CD8-positive, alpha-beta T cell (primary cell): ENCODE measurements at places on chromosomes 2 and 18. TPM values are rescaled to one million over a fixed set of nuclear protein-coding genes. Genes with fewer than 3 reads are reported as not detected.

DNA sequence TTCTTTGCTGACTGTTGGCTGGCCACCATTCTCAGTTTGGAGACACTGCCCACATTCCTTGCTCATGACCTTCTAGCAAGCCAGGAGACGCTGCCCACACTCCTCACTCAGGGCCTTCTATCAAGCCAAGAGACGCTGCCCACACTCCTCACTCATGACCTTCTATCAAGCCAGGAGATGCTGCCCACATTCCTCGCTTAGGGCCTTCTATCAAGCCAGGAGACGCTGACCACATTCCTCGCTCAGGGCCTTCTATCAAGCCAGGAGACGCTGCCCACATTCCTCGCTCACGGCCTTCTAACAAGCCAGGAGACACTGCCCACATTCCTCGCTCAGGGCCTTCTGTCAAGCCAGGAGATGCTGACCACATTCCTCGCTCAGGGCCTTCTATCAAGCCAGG lies 131.3 kb upstream of the CBLN2 start:
- DNase-seq, result no peak

GRCh38 chr2:42795841-42796301 lies 3.5 kb upstream of the HAAO start:
- DNase-seq, result no peak

- no peak for DNase-seq
Observed at GRCh38 chr18:49814147-49814499, 790 bp upstream of the ACAA2 start.

GRCh38 chr2:50491541-50492476 lies 540.1 kb downstream of the NRXN1 start:
- peak; percentile 21 for DNase-seq

DNA sequence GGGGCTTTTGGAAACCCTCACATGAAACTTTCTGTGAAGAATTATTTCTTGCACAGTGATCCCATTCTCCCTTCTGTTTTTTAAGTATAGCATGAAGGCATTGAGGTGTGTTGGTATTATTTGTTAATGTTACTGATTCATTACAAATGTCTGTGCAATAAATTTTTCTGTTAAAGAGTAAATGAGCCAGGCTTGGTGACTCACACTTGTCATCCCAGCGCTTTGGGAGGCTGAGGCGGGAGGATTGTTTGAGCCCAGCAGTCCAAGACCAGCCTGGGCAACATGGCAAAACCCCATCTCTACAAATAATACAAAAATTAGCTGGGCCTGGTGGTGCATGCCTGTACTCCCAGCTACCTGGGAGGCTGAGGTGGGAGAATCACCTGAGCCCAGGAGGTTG lies 87.8 kb downstream of the KCTD18 start:
- DNase-seq, result no peak

GRCh38 chr2:143128681-143129580 lies at the start of gene ARHGAP15:
Gene ARHGAP15 (plus strand): TSS chr2:143129419.
- DNase-seq, result peak; percentile 70

DNA sequence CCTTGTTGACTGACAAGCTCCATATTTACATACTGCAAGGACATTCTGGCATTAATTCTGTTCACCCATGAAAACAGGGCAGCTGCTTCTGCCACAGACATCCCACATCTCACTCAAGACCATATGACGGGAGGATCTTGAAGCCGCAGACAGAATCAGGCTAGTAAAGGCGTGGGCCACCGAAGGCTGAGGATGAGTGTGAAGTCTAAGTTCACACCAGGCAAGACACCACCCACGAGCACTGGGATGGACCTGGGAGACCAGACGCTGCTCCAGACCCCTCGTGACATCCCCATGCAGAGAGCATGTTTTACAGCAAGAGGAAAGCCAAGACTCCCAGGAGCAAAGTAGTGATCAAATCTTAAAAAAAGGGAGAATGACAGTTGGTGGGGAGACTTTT lies 3.2 kb downstream of the FHL2 start:
- no peak for DNase-seq

GRCh38 chr2:157898591-157898996 lies 22.5 kb upstream of the ACVR1 start:
- DNase-seq, result peak; percentile 51

DNA sequence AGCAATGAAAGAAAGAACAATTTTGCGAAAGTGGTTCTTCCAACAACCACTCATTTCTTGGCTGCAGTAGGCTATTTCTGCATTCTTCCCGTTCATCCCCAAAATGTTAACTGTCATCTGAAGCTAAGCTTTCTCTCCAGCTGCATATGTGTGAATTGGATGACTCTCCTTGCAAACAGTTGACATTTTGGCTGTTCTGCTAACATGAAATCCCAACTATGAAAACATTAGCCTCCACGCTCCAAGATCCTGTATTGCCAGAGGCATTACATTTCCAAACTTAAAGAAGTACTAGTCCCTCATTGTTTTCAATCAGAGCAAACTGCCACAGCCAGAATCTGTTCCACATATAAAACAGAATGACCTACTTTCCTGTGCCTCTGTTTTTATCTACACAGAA lies 88.5 kb downstream of the TGIF1 start:
- no peak for DNase-seq

GRCh38 chr18:48124857-48125626 lies 194.6 kb upstream of the SMAD2 start:
- no peak for DNase-seq

DNA sequence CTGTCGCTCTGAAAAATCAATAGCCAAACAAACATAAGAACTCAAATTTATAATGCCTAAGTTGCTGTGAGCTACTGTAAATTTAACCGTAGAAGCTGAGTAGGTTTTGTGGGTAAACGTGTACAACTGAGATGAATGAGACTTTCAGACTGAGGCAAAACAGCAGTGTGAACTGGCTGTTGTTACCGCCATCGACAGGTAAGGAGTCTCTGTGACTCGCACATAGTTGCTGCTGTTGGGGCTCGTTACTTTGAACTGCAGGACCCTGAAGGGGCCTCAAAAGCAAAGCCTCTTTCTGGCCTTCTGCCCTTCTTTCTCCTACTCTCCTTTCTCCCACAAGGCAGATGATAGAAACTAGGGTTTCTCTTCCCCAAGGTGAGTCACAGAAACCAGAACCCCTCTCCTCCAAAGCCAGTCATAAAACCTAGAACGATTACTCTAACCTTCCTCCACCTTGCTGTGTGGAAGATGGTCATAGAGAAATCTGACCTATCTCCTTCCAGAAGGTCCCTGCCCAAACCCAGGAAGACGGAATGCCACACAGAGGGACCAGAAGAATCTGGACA lies 101.2 kb downstream of the DLGAP1 start:
- no peak for DNase-seq

GRCh38 chr2:96604104-96604503 lies 34.0 kb downstream of the KANSL3 start:
- no peak for DNase-seq

DNA sequence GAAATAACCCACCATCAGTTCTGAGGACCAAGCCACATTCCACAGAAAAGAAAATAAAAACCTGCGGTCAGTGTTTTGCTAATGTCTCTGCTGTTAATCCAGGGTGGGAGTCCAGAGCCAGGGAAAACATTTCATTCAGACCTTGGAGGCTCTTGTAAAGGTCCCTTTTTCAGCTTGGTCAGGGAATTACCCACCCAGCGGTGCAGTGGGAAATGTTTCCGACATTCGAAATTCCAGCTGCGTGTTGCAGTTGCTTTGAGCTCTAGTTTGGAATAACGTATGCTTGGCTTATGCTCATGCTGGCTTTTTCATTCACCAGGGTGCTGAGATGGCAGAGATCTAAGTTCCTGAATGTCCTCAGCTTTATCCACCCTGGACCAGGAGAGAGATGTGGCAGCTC lies 219.1 kb downstream of the TRIB2 start:
- no peak for DNase-seq

DNA sequence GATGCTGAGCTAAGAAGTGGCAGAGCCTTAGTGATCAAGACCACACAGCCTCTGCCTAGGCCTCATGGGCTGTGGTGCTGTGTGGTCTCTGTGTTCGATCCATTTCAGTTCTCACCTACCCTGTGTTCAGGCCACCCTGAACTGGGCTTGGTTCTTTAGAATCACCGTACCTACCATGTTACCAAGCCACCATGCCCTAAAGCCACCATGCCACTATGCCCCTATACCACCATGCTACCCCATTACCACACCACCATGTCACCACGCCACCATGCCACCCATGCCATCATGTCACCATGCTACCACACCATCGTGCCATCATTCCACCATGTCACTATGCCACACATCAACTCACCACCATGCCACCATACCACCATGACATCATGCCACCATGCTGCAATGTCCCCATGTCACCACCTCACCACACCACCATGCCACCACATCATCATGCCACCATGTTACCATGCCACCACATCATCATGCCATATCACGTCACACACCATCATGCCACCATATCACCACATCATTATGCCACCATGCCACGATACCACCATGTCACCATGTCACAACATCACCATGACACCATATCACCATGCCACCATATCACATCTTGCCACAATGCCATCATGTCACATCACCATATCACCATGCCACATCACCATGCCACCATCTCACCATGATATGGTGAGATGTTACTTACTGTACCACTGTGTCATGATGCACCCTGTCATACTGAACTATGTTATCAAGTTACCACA lies 191.0 kb upstream of the ARL4C start:
- DNase-seq, result no peak

GRCh38 chr18:59063300-59063906 lies 76.3 kb upstream of the SEC11C start:
- no peak for DNase-seq

DNA sequence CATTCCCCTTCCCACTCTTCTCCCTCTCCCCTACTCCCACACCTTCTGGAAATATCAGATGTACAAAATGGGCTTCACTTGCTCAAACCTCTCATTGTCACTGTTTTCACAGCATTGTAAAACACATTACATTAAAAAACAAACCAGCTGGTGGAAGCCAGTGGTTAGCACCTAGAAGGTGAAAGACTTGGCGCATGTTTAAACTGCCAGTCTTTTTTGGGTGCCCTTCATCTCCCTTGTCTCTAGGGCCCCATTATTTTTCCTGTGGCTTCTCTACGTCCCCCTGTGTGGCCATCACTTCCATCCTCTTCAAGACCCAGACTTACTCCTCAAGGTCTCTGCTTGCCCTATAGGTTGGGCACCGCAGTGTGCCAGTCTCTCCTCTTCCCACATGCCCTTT lies 34.9 kb downstream of the MGAT5 start:
- DNase-seq, result no peak

- DNase-seq, result no peak
Observed at GRCh38 chr18:12015416-12016062, 34.2 kb downstream of the IMPA2 start.

The ELOA2 gene
- total RNA-seq, result not detected

The CREG2 gene
- not detected for total RNA-seq

The TXNDC2 gene
- total RNA-seq, result not detected

The ERFE gene
- not detected for total RNA-seq

The SLC5A7 gene
- total RNA-seq, result not detected

The UGT1A3 gene
- total RNA-seq, result not detected

The CNOT11 gene
- total RNA-seq, result 43.0 TPM

The RFTN2 gene
- not detected for total RNA-seq

The NT5DC4 gene
- not detected for total RNA-seq

The EFEMP1 gene
- not detected for total RNA-seq

The CCDC85A gene
- total RNA-seq, result not detected

The GPR45 gene
- not detected for total RNA-seq

The PTPRN gene
- 0.39 TPM for total RNA-seq
